ENCODE measurements at places on chromosomes 3 and 15.

GRCh38 chr15:67501836-67502461 is 19.0 kb upstream of the C15orf61 start:
- no peak for DNase-seq

DNA sequence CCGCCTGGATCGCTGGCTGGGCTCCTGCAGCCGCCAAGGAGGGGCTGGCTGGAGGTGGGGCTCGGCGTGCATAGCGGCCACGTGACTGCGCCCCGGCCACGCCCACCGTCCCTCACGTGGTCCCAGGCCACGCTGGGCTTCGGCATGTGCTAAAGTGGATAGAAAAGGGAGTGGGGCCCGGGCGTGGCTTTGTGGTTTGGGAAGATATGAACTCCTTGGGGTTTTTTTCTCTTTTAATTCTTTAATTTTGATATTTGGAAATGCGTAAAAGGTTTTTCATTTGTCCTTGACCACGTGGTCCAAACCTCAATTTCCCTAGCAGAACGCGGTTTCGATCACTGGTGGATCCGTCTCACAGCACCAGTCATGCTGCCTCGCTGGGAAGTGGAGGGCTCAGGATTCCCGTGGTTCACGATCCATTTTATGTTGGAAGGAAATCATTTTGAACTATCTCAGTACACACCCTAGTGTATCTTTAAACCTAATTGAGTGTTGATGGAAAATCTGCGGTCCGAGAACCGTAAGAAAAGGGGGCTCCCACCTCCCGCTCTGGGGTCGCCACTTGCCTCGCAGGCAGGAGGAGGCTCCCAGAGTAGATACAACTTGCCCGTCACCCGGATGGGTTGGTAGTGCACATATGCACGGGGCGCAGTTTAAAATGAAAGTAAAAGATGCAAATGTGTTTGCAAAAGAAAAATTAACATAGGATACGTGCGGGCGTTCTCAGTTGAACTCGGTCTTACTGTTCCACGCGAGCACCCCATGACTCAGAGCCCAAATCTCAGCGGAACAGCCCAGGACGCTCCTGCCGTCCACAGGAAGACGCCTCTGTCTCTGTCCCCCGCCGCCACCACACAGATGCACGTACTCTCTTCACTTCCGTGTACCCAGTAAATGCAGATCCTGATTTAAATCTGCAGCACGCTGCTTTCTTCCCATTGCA is 141.9 kb downstream of the PGPEP1L start:
- DNase-seq = no peak

GRCh38 chr15:88658972-88659931 is 20.4 kb downstream of the ISG20 start:
- DNase-seq = no peak

DNA sequence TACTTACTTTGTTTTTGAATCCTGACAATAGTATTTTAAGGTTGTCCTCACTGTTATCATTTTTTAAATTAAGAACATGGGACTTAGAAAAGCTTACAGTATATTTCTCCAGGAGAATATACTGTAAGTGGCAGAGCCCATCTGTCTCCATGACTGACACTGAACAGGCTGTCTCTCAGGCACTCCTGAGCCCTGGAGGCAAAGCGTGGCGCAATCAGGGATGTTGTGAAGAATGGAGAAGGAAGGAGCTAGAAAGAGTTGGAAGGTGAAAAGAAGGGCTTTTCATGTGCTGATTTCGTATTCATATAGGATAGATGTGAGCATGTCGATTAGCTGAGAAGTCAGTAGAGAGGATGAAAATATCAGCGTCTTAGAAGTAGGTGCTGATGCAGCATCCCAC is 41.5 kb downstream of the FGF12 start:
- no peak for DNase-seq

GRCh38 chr15:39511916-39512260 is 69.0 kb upstream of the THBS1 start:
- no peak for DNase-seq
